ENCODE measurements at places on chromosomes 4 and X.

- DNase-seq = no peak
Measured at GRCh38 chr4:85482010-85482738, 7.2 kb downstream of the ARHGAP24 start.

- no peak for DNase-seq
Measured at GRCh38 chr4:176016601-176017000, 49.0 kb upstream of the WDR17 start.

GRCh38 chrX:38327775-38328081 lies 419 bp upstream of the RPGR start:
- no peak for DNase-seq

- no peak for DNase-seq
Measured at GRCh38 chr4:104732766-104733165, 238.1 kb upstream of the CXXC4 start.

DNA sequence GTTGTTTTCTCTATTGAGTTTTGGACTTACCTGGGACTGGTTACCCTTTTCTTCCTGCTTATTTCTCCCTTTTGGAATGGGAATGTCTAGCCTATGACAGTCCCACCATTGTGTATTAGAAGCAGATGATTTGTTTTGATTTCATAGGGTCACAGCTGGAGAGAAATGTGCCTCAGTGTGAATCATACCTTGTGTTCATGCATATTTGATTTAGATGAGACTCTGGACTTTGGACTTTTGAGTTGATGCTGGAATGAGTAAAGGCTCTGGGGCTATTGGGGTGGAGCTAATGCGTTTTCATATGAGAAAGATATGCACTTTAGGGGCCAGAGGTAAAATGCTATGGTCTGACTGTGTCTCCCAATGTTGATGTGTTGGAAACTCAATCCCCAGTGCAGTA lies 30.5 kb upstream of the TEX13C start:
- DNase-seq = no peak

- no peak for DNase-seq
Measured at GRCh38 chr4:19260346-19260745, 991.4 kb upstream of the SLIT2 start.

DNA sequence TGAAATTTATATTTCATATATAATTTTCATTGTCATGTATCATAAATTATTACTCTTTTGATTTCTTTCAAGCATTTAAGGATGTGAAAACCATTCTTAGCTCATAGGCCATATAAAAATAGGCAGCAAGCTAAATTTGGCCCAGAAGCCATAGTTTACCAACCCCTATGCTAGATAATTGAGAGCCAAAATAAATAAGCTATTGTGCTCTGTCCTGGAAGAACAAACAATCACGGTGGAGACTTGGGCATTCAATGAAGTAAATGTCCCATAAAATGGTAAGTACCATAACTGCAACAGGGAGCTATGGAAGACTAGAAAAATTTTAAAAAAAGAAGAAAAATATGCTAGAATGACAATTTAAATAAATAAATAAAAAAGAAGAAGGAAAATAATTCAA lies 60.9 kb upstream of the PACRGL start:
- no peak for DNase-seq

DNA sequence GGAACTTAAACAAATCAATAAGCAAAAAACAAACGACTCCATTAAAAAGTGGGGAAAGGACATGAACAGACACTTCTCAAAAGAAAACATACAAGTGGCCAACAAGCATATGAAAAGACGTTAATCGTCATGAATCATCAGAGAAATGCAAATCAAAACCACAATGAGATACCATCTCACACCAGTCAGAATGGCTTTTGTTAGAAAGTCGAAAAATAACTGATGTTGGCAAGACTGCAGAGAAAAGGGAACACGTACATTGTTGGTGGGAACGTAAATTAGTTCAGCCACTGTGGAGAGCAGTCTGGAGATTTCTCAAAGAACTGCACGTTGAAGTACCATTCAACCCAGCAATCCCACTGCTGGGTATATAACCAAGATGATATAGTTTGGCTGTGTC lies 23.7 kb downstream of the NEUROG2 start:
- DNase-seq = no peak

- DNase-seq = no peak
Measured at GRCh38 chr4:152691761-152692160, 12.0 kb upstream of the TMEM154 start.

DNA sequence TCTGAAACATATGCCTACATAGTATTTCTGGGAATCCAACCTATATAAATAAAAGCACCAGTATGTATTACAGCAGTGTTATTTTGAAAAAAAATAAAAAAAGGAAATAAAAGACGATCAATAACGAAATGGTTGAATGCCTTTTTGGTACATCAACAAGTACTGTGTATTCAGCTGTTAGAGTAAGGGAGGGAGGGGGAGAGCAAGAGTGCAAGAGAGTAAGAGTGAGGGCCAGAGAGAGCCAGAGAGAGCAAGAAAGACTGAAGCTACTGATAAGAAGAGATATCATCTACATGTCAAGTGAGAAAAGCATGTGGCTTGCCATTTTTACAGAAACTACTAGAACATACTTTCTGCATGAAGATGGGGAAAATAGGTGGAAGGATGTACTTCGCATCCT lies 1.8 kb downstream of the SPIN4 start:
- DNase-seq = no peak
